Stimulated activated CD8-positive, alpha-beta memory T cell treated with anti-CD3 and anti-CD28 coated beads, Interleukin-15, amount 100 ng/mL, for 4 hours (primary cell): ENCODE measurements at places on chromosomes 12 and 14.

DNA sequence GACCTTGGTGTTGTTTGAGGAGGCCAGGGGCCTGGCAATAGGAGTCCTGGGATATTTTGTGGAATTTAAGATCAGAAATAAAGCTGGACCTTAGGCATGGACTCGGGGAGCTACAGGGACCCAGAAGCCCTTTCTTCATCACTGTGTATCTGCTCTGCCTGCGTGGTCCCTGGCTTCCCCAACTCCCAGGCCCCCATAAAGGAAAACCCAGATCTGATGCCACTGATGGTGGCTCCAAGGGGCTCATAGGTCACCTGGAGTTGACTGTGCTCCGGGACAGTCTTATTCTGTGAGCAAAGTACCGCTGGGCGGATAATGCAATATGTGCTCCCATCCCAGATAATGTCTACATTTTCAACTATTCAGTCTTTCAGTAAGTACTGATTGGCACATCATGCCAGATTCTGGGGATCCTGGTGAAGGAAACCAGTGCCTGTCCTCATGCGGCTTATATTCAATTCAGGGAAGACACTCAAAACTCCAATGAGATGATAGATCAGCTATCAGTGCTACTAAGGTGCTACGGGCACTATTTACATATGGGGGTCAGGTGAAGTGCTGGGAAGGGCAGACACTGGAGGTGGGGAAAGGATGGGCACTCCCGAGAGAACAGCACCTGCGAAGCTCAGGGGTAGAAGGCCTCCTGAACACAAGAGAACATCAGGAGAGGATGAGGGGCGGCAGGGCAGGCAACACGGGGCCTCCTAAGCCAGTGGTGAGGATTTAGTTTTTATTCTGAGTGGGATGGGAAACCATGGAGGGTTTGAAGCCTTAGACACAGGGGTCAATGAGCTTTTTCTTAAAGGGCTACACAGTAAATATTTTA lies 5.5 kb upstream of the SELPLG start:
- DNase-seq = no peak

GRCh38 chr12:66531766-66532165 lies 147.1 kb downstream of the GRIP1 start:
- no peak for DNase-seq

- no peak for DNase-seq
Observed at GRCh38 chr14:34568803-34569202, 29.3 kb upstream of the EAPP start.

DNA sequence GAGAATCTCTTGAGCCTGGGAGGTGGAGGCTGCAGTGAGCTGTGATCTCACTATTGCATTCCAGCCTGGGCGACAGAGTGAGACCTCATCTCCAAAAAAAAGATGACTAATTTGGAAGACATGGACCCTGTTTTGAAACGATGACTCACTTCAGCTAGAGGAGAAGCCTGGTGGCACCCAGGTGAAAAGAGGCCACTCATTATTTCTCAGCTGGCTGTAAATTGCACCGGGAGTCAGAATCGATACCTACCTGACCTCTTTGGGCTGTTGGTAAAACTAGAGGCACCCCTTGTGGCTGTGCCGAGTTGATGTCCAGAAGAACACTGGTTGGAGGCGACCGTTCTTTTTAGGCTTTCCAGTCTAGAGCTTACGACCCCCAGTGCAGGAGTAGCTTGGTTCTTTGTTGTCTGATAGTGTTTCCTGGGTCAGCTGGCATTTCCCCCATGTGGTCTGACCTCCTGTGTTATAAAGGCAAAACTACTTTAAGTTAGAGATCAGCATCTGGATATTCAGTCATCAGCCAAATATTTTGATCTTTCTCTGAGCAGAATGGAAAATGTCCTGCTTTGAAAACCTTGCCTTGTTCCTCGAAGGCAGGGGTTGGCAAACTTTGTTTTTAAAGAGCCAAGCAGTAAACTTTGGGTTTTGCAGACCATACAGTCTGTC lies 93.2 kb downstream of the CHST11 start:
- no peak for DNase-seq

- no peak for DNase-seq
Observed at GRCh38 chr12:95837240-95838038, 21.3 kb upstream of the SNRPF start.

GRCh38 chr12:98653866-98654493 lies 8.9 kb downstream of the APAF1 start:
- DNase-seq = no peak

DNA sequence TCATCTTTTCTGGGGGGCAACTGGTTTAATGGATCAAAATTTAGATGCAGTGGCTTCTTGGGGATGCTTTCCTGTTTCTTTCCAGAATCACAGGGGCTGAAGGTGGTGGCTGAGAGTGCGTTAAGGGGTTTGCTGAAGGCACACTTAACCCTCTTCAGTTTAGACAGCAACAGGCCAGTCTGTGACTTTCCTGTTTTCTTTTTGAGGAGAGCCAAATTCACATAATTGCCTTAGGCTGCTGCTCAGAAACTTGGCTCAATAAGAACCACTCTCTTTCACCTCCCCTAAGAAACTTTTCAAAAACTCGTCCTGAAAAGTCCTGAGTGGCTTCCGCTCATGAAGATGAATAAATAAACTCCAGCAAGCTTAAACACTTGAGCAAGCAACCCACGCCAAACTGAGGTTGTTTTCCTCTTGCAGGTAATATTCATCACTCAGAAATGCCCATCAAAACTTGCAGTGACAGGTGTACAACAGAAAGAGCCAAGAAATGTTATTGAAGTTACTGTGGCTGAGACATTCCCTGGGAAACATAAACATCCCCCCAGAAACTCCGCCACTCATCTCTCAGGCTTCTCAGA lies 510.4 kb downstream of the TMEM132D start:
- no peak for DNase-seq

DNA sequence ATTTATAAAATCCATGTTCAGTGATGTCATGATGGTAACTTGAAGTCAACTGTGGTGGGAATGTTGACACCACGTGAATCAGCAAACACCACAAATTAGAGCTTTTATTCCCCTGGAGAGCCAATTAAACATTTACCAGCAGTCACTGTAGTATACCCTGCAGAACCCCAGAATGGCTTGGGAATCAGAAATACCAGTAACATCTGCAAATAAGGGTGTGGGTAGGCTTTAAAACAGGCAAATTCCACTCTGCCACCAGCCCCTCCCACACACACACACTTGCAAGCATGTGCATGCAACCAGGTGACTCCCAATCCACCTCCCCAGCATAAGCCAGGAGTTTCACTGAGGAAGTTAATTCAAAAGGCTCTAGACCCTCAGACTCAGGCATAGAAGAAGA lies 63.6 kb upstream of the TMEM263 start:
- DNase-seq = no peak

DNA sequence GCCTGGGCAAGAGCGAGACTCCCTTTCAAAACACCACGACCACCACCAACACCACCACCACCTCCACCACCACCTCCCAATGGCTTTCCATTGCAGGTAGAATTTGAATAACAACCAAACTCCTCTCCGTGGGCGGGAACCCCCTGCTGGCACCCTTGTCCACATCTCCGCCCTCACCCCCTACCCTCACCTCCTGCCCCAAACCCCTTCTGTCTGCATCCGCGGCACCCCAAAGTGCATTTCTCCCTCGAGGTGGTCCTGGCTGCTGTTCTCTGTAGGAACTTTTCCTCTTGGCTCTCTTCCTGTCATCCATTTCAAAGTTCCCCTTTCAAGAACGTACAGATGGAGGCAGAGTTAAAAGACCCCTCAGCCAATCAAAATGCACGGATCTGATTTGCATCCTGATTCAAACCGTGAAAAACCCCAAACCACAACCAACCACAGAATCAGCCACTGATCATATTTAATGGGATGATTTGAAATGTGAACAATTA lies 3.8 kb downstream of the SDSL start:
- no peak for DNase-seq

DNA sequence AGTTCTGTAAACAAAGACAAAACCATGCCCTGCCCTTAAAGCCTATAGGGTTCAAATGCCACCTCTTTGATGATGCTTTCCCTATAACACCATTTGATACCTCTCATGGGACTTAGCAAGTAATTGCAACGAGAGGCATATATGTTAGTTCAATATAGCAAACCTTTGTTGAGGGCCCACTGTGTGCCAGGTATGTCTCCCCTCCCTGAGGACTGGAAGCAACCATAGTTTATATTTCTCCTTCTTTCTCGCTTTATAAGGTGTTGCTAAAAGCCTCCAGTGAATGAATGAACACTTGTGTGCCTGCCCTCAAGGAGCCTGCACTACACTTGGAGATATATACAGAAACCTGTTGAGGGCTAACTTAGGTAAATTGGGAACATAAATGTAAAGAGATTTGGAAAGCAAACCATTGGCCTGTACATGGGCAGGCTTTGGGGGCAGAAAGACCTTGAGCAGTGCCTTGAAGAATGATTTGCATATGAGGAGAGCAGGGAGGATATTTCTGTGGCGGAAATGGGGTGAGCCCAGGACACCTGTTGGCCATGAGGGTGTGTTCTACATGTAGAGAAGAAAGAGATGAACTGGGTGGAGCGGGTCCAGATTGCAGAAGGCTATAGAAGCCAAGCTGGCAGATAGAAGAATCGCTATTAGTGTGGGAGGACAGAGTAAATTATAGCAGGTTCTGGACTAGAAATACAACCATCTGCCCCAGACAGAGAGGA lies 1.8 kb upstream of the CKAP4 start:
- DNase-seq = no peak

GRCh38 chr14:70183991-70184390 lies 4.8 kb downstream of the SLC8A3 start:
- no peak for DNase-seq

GRCh38 chr12:129486931-129487330 lies 416.9 kb downstream of the TMEM132D start:
- no peak for DNase-seq

DNA sequence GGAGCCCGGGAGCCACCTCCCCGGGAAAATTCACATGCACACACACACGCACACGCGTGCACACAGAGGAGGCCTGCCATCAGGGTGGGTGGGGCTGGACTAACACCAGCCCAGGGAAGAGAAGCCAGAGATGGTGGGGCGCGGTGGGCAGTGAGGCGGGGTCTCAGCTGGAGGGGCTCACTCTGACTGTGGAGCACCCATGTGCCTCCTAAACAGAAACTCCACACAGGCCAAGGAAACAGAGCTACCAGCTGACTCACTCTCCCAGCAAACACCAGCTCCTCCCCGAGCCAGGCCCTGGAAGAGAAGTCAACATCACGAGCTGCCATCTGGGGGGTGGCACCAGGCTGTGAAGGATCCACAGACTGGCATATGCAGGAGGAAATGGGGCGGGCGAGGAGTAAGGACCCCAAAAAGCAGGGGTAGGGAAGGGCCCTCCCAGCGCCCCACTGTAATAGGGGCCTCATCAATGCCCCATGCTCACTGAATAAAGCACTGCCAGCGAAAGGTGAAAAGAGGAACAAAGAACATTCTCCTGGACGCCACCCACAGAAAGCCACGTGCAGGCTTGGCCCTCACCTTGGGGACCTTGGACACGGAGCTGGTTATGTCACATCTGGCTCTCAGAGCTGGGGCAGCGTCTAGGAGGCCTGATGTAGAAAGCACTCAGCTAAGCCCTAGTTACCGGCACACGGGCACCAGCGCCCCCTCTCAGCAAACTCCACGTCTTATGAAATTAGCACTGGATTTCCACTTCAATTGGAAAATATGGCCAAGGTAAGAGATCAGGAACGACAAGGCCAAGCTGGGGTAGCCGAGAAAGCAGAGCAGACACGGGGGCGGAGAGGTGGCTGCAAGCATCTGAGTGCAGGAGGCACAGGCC lies 8.4 kb upstream of the INF2 start:
- no peak for DNase-seq

GRCh38 chr12:45704968-45705367 lies 24.5 kb upstream of the ARID2 start:
- DNase-seq = no peak

- no peak for DNase-seq
Observed at GRCh38 chr14:60174352-60175254, 9.4 kb upstream of the DHRS7 start.

DNA sequence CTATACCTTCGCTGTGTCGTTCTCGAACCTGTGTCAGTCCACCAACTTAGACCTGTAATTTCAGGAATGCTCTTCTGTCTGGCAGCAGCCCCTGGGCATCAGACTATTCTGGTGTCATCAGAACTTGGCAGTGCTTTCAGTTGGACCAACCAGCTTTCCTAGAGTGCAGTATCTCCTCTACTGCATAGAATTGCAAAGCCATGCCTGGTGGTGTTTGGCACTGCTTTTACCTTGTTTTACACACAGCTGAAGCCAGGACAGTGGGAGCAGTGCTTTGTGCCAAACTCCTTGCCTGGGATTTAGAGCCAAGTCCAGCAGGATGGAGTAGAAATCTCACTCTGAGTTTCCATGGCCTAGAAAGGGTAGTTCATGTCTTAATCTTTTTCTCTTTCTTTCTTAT lies 1.5 kb downstream of the FLVCR2 start:
- no peak for DNase-seq

- DNase-seq = no peak
Observed at GRCh38 chr12:6364044-6364374, 11.4 kb downstream of the SCNN1A start.

DNA sequence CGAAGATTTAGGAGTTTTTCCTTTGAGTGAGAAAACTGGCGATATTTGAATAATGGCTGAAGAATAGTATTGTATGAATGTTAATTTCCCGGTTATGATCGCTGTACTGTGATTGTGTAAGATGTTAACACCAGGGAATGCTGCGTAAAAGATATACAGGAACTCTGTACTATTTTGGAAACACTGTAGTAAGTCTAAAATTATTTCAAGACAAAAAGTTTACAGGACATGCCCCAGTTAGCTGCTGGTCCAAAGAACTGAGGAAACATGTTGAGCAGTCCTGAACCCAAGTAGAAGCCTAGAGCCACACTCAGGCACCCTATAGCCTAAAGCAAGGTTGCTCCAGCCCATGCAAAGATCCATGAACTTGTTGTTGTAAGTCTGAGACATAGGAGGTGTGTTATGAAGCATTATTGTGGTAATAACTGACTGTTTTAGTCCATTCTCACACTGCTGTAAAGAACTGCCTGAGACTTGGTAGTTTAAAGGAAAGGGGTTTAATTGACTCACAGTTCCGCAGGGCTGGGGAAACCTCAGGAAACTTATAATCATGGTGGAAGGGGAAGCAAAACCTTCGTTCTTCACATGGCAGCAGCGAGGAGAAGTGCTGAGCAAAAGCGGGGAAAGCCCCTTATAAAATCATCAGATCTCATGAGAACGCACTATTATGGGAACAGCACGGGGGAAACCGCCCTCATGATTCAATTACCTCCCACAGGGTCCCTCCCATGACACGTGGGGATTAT lies 99.8 kb upstream of the RESF1 start:
- no peak for DNase-seq
